ENCODE measurements at places on chromosomes 2 and 18. TPM values are rescaled to one million over a fixed set of nuclear protein-coding genes. Genes with fewer than 3 reads are reported as not detected.

DNA sequence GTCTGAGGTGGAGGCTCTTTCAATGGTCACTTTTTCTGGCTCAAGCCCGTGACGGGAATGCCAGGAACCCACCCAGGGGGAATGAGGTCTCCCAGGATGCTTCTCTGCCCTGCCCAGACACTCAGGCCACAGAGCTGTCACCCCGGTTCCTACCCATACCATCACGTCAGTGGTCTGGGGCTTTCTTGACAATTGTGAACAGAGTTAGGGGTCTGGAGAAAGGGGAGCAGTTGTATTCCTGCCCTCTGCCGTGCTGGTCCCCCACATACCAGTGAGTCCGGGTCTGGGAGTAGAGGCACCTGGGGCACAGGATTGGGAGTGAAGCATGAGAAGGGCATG lies 97.2 kb downstream of the B3GNT2 start:
- no peak for DNase-seq

DNA sequence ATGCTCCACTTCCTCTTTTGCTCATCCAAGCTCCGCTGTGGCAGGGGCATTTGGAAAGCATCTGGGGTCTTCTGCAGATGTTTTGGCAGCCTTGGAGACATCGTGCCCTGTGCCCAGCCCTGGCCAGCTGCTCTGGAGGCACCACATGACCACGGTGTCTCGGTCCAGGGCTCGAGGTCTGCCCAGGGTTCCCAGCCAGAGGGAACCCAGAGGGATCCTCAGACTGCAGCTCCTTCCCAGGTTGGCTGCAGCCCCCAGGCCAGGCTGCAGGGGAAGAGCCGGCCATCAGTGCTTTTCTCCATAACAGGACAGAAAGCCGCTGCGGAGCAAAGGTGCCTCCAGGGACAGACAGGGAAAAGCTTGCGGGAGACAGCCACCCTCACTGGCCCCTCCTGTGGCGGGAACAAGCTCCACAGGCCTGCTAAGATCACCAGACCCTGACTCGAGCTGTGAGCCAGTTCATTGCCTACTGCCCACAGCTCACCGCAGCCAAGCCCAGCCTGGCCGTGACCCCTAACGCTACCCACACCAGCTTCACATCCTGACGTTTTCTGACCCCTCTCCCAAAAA lies 74.7 kb downstream of the SMAD7 start:
- no peak for DNase-seq

DNA sequence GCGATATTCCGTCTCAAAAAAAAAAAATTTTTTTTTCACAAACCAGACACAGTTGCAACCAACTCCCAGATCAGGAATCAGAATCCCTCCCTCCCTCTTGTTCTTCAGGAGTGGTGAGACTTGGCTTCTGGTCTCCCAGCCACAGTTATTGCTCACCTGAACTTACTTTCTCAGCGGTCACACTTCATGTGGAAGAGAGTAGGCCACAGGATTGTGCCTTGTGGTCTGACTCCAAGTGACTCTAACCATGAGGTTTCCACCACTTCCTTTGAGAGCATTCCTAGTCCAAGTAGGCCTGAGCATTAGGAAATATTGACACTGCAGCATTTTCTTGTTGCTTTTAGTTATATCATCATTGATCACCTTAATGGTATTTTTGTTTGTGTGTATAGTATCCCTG lies 12.1 kb downstream of the FMNL2 start:
- DNase-seq, result no peak

DNA sequence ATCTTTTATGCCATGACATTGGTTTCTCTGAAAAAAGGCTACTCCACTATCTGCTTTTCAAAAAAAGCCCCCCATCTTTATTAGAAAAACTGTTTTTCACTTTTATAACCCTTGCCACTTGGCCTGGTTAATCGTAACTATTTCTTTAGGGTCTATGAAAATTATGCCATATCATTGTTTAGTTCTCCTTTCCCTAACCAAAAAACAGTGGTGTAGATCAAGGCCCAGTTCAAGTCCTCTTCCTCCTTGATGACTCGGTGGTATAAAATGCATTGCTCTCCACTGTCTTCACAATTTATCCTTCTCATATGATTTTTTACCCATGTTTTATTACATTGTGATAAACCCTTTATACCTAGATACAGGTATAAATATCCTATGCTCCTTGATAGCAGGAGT lies 205.5 kb downstream of the ZNF521 start:
- DNase-seq, result no peak

DNA sequence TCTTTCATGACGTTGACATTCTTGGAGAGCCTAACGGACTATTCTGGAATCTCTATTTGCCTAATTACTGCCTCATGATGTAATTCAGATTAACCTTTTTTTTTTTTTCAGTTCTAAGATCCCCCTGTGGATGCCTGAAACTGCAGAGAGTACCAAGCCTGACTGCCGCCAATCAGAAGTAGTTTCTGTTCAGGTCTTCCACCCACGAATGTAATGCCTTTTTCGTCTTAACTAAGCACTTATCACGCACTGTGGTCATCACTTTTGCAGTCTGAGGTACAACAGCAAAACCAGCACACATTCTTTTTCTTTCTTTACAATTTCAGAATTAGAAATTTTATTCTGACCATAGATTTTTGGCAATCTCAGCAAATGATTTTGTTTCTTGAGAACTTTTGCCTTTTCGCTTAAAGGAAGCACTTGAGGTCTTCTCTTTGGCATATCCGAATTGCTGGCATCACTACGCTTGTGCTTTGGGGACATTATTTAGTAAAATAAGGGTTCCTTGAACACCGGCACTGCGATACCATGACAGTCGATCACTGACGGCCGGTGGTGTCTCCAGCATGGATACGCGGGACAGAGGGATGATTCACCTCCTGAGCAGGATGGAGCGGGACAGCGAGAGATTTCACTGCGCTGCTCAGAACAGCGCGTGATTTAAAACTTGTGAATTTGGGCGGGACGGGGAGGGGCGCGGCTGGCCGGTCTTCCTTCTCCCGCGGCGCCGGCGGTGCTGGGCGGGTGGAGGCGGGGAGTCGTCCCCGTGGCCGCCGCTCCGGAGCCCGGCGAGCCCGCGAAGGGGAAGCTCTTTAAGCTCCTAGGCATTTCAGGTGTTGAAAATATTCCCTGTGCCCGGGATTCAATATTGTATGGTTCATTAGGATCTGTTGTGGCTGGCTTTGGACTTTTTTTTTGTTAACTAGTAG lies 32.0 kb upstream of the GPR55 start:
- DNase-seq, result peak; percentile 42

The KCTD1 gene
- total RNA-seq, result 25.3 TPM

The RANBP2 gene
- total RNA-seq, result 60.7 TPM

The EGR4 gene
- total RNA-seq, result not detected

All from lower leg skin (tissue), 4 donors.